Stimulated activated effector memory CD8-positive, alpha-beta T cell treated with anti-CD3 and anti-CD28 coated beads, Interleukin-12 subunit alpha, Interleukin-12 subunit beta, amount 100 ng/mL, for 72 hours (primary cell): ENCODE measurements at places on chromosomes 4 and X.

DNA sequence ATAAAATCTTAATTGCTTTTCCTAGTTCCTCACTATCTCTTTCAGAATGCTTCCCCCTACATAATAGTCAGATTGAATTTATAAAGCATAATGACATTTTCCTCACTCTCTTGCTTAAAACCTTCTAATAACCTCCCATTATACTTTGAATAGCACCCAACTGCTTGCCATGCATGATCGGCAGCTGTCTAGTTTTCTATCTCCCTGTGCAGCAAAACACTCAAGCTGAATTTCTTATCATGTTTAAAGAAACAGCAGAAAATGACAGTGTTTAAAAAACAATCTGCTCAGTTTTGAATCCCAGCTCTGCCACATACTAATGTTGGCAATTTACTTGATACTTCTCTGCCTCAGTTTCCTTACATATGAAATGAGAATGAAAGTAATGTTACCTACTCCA lies 947.1 kb upstream of the HS3ST1 start:
- DNase-seq, result no peak

DNA sequence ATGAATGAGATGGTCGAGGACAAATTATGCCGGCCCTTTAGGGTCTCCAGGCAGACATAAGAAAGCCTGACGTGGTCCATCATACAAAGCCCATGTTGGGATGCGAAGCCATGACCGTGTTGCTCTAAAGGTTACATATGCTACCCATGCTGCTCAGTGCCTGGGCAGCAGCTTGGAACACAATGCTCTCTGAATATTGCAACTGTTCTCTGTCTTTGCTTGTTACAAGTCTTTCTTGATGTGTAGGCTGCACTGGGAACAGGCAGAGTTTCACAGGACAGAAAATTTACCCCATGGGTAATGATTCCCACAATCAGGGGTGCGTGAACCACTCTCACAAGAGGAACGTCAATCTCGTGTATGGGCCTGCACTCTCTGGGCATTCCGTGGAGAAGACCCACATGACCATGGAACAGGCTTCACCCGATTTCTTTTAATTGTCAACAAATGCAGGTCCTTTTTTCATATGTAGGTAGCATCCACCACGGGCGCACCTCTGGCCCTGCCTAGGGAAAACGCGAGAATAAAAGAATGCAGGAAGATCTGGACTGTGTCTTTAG lies 66.3 kb downstream of the NBDY start:
- DNase-seq, result no peak

- no peak for DNase-seq
Measured at GRCh38 chrX:110734894-110735541, 60.6 kb downstream of the CHRDL1 start.

DNA sequence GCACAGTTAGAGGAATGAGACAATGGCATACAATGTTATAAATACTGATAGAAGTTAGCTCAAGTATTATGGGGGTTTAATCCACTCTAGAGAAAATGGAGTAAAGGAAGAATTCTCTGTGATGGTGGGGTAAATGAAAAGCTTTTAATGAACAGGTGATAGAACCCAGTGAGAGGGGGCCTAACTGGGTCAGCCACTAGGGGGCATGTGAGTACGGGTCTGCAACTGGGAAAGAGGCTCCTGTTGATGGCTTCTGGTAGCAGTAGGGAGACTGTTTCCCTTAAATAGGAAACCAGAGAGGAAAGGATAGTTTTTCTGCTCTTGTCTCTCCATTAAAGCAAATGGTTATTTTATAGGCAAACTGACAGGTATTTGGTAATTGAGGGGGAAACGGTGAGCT lies 132.8 kb upstream of the GPR101 start:
- DNase-seq, result no peak

DNA sequence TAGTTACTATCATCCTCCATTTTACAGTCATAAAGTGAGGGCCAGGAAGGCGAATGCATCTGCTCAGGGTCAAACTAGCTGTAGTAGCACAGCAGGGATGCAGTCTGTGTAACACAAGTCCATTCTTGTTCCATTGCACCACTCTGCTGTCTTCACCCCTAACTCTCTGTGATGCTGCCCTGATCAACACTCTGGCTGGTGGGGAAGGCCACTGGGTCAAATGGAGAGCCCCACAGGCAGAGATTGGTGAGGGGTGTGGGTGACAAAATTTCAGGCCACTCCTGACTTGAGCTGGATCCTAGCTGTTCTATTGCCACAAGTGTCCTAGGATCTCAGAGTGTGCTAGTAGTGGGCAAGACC lies 136.5 kb downstream of the PJA1 start:
- DNase-seq, result no peak

- peak; percentile 33 for DNase-seq
Measured at GRCh38 chr4:1112174-1112820, 1.1 kb downstream of the RNF212 start.

DNA sequence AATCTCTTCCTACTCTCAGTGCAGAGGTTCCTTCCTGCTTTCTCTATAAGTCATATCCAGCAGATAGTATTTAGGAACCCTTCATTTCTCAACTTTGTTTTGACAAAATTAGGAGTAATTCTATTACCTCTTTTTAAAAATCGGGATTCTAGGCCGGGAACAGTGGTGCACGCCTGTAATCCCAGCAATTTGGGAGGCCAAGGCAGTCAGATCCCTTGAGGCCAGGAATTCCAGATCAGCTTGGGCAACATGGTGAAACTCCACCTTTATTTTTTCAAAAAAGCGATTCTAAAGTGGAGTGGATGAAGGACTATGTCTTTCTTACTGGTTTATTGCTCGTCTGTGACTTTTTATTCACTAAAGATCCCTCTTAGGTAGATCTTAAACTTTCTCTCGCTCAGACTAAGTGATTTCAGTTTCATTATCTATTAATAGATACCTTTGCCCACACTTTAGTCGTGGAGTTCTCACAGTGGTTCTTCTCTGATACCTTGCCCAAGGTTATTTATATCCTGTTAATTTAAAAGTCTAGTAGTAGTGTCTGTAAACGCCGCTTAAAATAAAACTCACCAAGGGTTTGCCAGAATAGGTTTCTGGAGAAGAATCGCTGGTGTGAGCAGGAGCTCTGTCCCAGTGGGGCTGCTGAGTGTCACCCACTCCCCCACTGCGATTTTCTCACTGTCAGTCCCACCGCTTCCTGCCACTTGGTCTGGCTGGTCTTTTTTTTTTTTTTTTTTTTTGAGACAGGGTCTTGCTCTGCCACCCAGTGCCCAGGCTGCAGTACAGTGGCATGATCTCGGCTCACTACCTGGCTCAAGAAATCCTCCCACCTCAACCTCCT lies 27.0 kb upstream of the TMEM131L start:
- no peak for DNase-seq

DNA sequence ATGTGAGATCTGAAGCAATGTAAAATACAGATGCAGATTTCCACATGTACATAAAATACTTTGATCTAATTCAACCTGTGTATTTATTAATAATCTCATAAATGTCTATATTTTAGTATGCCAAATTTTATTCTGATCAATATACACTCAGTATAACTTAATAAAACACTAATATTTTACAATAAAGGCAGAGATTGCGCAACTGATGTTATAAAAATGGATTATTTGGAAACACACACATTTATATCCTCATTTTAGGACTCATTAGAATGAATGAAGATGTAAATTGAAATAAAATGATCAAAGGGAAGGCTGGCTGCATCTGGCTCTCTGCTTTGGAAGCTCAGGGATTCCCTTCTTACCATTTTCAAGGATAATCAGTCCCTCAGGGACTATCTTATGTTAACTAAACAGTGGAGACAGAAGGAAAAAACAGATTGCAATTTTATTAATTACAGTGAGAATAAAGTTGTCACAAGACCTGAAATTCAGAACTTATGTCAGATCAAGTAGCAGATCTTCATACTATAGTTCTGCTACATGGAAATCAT lies 900.9 kb upstream of the EPHA5 start:
- no peak for DNase-seq

DNA sequence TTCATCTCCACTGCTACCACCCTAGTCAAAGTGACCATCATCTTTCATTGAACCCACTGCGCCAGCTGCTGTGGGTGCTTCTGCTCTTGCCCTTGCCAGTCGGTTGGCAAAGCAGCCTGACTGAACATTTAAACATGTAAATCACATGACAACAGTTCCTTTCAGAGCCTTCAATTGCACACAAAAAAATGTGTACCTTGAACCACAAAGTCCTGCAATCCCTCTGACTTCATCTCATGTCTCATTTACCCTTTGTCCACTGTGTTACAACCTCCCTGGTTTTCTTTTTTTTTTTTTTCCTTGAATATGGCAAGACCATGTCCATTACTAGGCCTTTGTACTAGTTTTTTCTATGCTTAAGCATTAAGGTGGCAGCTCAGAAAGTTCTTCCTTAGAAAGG lies 183.5 kb downstream of the GBA3 start:
- no peak for DNase-seq

DNA sequence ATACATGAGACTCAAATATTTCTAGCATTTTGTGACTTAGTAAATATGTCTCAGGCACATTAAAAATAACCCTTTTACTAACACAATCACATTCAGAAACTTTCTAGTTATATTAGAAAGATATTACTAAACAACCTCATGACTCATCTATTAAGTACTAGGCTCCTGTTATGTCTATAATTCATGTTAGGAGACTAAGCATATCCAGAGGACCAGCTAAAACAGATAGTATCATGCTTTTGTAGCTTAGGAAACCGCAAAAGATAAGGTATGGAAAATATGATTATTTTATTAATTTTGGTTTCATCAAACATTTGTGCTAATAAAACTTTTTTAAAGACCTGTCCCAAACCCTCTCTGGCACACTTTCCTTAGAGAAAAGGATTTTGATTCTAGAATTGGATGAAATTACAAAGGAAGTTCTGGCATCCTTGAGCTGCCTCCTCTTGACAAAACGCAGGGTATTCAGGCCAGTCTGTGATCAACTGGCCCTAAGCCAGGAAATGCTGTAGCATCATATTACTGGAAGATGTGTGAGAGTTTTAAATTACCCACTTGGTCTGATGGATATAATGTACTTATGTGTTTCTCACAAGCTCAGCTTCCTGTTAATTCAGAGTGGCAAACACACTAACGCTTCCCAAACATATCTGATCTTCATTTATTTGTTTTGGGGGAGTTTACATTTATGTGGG lies 60.4 kb downstream of the NRK start:
- no peak for DNase-seq

GRCh38 chr4:24624381-24624780 lies 40.0 kb upstream of the DHX15 start:
- no peak for DNase-seq

- no peak for DNase-seq
Measured at GRCh38 chr4:157964463-157964862, 208.4 kb downstream of the GASK1B start.

- DNase-seq, result no peak
Measured at GRCh38 chrX:87515836-87516235, 1.8 kb upstream of the KLHL4 start.

DNA sequence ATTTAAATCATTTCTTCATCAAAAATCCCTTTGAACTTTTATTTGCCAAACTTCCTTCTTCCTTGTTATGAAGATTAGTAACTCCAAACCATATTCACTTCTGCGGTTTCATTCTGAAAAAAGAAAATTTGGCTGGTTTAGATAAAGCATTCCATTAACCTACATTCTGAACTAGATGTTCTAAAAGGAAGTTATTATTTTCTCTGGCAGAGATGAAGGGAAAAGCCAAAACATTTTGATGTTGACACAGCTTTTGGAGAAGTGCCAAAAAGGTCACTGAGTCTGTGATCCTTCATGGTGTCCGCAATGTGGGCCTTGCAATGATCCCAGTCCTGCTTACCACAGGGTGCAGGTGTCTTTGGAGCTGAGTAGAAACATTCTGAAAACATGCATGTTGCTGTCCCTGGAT lies 36.0 kb downstream of the CXCL8 start:
- no peak for DNase-seq

- DNase-seq, result no peak
Measured at GRCh38 chrX:143500751-143501150, 16.5 kb downstream of the SPANXN3 start.

GRCh38 chr4:41477181-41477905 lies 60.6 kb upstream of the LIMCH1 start:
- no peak for DNase-seq

GRCh38 chrX:107549504-107549903 lies 78.8 kb upstream of the PRPS1 start:
- no peak for DNase-seq

GRCh38 chr4:159296061-159296460 lies 193.2 kb downstream of the RAPGEF2 start:
- DNase-seq, result no peak

- peak; percentile 13 for DNase-seq
Measured at GRCh38 chrX:41180194-41180908, 95.1 kb downstream of the USP9X start.

- DNase-seq, result no peak
Measured at GRCh38 chrX:152824841-152825374, 5.6 kb downstream of the CETN2 start.

DNA sequence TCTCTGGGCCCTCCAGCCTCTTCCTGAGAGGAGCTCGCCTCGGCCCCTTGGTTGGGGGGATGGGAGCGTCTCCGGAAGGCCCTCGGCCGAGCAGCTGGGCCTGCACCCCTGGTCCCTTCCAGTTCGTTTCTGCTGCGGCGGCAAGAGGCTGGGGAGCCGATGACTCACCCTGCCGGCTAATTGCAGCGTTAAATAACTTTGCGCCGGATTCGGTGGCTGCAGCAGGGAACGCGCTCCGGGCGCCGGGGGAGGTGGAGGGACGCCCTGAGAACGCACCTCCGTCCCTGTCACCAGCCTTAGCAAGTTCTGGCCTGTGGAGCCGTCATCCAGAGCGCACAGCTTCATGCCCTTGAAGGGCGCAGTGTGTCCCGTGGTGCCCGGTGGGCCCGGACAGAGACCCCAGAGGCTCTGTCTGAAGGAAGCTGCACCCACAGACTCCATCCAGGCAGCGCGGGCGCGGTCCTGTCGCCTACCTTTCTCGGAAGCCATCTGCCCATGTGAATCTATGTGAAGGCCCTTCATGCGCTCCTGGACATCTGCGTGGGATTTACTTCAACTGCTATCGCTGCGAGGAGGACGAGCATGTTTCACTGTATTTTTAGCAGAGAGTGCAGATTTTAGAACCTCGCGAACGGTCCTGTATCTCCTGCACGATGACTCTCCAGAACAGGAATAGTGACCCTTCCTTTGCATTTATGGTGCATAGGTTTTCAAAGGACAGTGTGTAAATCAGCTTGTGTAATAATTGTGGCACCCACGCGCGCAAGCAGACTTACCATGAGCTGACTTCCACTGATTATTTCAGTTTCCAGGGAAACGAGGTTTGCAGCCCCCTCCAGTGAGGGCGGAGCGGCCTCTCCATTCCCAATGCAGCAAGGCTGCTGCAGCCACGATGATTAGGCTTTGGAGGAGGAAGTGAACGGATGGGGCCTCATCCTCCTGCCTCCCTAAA lies 1.7 kb upstream of the TMEM271 start:
- no peak for DNase-seq

GRCh38 chr4:121164291-121164690 lies at the start of gene TNIP3:
TNIP3 (minus strand) TSS chr4:121164321; CDS start chr4:121164125, 196 bp downstream.
- DNase-seq, result no peak

DNA sequence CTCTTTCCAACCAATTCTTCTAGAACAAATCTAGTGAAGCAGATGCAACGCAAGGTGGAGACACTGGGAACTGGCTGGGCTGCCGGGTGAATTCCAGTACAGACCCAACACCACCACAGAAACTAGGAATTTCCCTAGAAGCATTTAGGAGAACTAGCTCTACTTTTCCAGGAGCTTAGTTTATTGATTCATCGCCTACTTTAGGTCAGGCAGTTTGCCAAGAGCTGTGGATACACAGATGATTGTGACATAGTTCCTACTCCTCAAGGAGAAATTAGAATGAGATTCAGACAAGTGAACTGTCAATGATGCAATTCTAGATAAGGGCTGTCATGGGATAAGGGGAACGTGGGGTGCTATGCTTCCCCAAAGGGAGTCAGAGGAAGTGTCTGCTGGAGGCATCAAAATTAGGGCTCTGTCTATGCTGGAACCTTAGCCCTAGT lies 350.0 kb downstream of the CAMK2D start:
- DNase-seq, result no peak

GRCh38 chr4:164192844-164193243 lies 561.1 kb upstream of the SMIM31 start:
- DNase-seq, result no peak
